ENCODE measurements at places on chromosomes 11 and 22.

GRCh38 chr11:45382133-45382878 lies 96.2 kb upstream of the SYT13 start:
- DNase-seq, result no peak

GRCh38 chr11:6986487-6986886 lies 33.7 kb downstream of the ZNF214 start:
- DNase-seq, result no peak

GRCh38 chr11:27976262-27976661 lies 131.7 kb downstream of the KIF18A start:
- DNase-seq, result no peak

DNA sequence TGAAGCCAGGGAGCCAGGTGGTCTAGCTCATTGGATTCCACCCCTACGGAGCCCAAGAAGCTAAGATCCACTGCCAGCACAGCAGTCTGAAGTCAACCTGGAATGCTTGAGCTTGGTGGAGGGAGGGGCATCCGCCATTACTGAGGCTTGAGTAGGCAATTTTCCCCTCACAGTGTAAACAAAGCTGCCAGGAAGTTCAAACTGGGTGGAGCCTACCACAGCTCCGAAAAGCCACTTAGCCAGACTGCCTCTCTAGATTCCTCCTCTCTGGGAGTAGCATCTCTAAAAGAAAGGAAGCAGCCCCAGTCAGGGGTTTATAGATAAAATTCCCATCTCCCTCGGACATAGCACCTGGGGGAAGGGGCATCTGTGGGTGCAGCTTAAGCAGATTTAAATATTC lies 620.3 kb downstream of the NELL1 start:
- DNase-seq, result no peak

DNA sequence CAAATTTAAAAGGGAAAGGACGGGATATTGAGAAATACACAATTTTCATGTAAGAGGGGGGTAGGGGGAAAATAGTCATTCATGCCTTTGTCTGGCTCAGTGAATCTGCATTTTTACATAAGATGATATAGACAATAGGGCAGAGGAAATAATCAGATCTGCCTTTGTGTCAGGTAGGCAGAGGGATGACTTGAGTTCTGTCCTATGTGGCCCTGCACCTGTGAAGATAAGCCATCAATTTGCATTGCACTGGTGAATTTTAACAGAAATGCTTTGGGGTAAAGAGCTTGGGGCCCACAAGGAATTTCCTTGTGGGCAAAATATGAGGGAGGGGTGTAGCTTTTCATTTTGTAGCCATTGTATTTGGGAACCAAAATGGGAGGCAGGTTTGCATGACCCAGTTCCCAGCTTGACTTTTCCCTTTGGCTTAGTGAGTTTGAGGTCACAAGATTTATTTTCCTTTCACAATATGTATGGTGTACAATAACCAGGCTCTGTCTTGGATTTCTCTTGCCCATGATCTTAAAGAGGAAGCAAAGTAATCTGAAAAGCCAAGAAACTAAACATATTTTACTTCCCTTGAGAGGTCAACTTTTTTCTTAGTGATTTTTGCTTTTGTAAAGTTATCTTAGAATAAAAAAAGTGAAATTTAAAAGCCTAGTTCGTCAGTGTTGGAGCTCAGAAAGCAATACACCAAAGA lies 77.7 kb upstream of the SORL1 start:
- no peak for DNase-seq

DNA sequence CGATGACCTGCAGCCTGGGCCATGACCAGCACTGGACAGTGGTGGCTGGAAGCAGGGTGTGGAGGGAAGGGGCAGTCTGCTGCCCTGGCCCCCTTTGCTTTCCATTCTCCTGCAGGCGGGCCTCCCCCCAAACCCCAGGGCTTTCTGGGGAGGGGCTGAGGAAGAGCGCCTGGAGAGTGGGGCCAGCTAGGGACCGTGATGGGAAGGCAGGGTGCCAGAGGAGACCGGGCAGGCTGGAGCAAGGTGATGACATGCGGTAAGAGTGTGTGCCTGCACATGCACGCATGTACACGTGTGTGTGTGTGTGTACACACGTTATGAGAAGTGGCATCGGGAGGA lies 7.8 kb downstream of the OAF start:
- no peak for DNase-seq

GRCh38 chr22:19836512-19836911 lies 18.2 kb downstream of the GNB1L start:
- DNase-seq, result no peak

GRCh38 chr11:119691701-119692539 lies 37.1 kb downstream of the NECTIN1 start:
- DNase-seq, result no peak

DNA sequence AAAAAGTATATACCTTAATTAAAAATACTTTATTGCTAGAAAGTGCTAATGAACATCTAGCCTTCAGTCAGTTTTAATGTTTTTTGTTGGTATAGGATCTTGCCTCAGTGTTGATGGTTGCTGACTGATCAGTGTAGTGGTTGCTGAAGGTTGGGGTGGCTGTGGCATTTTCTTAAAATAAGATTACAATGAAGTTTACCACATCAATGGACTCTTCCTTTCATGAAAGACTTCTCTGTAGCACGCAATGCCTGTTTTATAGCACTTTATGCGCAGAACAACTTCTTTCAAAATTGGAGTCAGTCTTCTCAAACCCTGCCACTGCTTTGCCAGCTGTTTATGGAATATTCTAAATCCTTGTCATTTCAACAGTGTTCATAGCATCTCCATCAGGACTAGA lies 50.6 kb downstream of the LDLRAD3 start:
- DNase-seq, result no peak

DNA sequence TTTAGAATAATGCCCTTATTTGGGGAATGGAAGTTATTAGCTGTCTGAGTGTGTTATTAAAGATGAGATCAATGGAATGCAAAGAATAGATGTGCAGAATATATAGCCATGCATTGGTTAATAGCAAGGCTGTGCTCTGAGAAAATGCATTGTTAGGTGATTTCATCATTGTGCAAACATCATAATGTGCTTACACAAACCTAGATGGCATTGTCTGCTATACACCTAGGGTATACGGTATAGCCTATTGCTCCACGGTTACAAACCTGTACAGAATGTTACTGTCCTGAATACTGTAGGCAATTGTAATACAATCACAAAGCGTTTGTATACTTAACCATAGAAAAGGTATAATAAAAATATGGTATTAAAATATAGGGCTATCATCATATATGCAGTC lies 25.5 kb downstream of the SLC5A12 start:
- DNase-seq, result no peak

DNA sequence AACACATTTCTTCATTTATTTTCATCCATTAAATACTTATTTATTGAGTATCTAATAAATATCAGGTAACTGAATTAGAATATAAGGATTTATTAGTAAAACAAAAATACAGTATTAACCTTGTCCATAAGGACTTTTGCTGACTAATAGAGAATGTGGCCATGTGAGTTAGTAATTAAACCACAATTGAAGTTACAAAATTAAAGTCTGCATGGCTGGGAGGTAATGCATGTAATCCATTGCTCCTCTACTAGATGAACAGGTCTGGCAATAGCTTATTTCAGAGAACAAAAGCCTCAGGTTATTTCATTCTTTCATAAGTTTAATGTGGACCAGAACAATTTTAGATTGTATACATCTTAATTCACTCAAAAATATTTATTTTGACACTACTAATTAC lies 9.9 kb upstream of the CARD18 start:
- DNase-seq, result no peak

DNA sequence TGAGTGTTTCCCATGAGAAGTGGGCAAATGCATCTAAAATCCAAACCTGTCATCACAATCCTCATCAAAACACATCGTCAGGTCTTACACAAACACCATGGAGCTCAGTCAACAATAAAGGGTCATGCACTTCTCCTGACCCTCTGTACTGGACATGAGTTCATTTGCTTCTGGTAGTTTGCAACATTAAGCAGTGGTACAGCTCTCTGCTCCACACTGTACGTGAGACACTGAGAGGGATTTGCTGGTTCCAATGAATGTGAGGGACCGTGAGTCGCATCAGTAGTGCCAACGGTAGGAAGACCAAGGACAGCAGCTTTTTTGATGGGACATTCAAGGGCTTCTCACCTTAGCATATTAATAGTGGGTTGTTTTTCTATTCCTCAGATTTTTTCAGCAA lies 752.3 kb downstream of the OPCML start:
- no peak for DNase-seq

DNA sequence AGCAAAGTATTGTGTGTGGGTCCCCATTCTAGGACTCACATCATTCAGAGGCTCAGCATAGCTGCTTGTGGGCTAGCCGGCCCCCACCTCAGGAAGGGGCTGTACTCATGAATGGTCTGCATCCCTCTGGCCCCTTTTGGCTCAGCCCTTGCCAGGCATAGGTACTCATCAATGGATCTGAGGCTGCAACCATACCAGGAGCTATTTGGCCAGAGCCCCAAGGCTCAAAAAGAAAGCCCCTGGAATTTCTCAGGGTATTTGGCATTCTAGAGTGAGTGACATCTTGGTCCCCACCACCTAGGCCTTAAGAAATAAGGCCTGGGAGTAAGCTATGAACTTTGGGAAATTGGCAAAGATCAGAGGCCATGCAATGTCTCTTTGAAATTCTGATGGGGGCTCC lies 38.3 kb downstream of the PLEKHA7 start:
- DNase-seq, result no peak

- DNase-seq, result no peak
These were observed 6.6 kb upstream of the ASCL2 start for GRCh38 chr11:2277008-2277346.

GRCh38 chr22:45574069-45574703 lies 71.5 kb downstream of the FBLN1 start:
- DNase-seq, result no peak

- no peak for DNase-seq
These were observed 33.3 kb downstream of the NADSYN1 start for GRCh38 chr11:71486320-71486719.

DNA sequence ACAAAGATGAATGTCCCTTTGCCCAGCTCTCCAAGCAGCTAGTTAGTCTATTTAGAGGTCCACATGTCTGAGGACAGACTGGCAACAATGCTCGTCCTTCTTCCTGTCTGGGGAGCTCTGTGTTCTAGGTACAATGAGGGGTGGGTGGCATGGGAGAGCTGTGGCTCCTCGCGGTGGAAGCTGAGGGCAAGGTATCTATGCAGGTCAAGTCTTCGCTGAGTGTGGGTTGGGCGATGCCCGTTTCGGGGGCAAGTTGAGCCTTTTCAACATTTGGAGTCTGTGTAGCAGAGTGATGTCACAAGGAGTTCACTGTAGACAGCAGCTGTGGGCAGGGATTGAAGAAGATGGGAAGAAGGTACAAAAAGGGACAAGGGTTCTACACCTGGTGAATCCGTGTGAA lies 163.2 kb downstream of the FEZ1 start:
- no peak for DNase-seq

GRCh38 chr11:72061739-72062396 lies 18.5 kb downstream of the NUMA1 start:
- DNase-seq, result no peak

- DNase-seq, result no peak
These were observed 30.2 kb upstream of the SWAP70 start for GRCh38 chr11:9633679-9634078.

DNA sequence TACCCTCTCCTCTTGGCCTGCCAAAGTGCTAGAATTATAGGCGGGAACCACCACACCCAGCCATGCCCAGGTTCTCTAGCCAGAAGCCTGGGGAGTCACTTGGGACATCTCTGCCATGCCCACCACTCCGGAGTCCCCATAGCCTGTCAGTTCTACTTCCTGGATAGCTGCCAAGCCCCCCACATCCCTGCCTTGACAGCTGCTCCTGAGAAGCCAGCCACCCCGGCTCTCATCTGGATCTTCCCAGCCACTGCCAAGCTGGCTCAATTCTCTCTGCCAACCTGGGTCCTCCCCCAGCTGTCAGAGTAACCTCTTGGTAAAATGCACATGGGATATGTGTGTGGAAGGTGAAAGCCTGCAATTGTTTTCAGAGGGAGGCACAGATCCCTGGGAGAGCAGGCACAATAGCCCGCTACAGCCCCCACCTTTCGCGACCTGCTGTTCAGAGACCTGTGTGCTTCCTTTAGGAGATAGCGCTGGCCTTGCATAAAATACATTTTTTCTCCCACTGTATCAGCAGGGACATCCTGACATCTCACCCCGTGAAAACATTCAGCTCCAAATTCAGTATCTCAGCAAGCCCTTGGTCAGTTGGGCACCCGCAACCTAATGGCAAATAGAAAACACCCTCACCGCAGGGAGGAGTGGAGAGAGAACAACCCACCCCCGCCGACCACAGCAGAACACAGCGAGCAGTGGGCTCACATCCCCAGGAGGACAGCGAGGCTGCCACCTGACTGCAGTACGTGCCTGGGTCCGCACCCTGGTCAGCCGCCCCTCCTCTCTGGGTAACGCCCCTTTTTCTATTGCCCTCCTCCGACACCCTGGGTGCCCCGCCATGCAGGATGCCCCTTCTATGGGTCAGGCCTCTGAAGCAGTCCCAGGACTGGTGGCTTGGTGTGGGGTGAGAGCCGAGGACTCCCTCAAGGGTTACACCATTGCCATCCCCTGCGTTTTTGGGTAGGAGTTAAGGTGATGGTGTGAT lies 1342.2 kb downstream of the BRD1 start:
- DNase-seq, result no peak

DNA sequence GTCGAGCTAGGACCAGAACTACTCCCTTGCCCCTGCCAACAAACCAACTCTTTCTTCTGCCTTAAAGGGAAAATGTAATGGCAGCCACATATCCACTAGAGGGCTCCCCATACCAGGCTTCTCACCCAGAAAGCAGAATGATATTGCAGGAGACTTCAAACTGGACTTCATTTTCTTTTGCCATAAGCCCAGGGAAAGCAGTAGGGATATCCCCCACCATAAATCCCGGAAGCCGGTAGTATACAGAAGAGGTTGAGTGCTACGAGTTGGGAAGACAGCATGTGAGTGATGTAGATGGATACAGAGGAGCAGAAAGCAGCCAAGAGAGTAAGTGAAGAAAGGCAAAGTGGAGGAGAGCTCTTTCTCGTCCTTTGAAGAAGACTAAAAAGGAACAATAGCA lies 12.1 kb downstream of the PLAAT5 start:
- DNase-seq, result peak; percentile 65

DNA sequence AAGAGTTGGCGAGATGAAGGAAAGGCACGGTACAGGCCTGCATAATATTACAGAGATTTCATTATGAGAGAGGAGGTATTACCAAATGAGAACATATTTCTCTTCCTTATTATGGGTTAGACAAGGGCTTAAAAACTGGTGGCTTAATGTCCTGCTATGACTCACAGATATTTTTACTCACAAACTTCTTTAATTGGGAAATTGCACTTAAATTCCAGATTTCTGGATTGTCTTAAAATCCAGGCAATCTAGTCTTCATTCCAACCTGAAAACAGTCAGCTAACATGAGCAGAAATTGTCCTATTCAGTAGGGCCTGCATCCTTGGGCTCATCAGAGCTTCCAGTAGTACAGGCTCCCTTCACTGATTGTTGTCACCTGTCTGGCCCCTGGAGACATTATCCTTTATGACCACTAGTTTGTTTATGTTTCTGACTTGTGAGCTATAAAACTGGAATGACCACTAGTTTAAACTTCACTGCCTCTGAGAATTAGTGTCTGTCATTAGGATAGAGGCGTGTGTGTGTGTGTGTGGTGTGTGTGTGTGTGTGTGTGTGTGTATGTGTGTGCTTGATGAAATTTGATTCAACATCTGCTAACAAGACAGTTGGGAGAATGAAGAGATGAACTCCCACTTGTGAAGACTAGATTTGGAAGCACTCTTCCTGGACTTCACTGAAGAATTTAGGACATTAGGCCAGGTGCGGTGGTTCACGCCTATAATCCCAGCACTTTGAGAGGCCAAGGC lies 25.1 kb downstream of the DBX1 start:
- DNase-seq, result no peak
